ENCODE measurements at places on chromosomes 6 and 20.
A peak's percentile ranks its signal among the peaks of the same experiment; 100 is the strongest.

- no peaks in the 10 kb centered on the region for H3K27me3 ChIP-seq
- no peaks in the 10 kb centered on the region for H3K36me3 ChIP-seq
- H3K27ac ChIP-seq = no peak overlapping the region
- DNase-seq = no peak
Observed at GRCh38 chr20:42553374-42553773, 636.3 kb downstream of the PTPRT start.

GRCh38 chr6:41193171-41193734, 7.7 kb downstream of the TREML2 start:
- H3K4me1 ChIP-seq = peaks cover 5% of the 10 kb centered on the region
- H3K27me3 ChIP-seq = peaks cover 24% of the 10 kb centered on the region
- no peak overlapping the region for H3K27ac ChIP-seq
- no peak overlapping the region for H3K4me3 ChIP-seq
- no peak for DNase-seq
- H3K36me3 ChIP-seq = no peaks in the 10 kb centered on the region

- H3K4me3 ChIP-seq = no peak overlapping the region
- H3K4me1 ChIP-seq = no peaks in the 10 kb centered on the region
- no peak overlapping the region for H3K27ac ChIP-seq
Observed at GRCh38 chr6:14442242-14442641, 324.7 kb downstream of the CD83 start.

- no peaks in the 10 kb centered on the region for H3K36me3 ChIP-seq
- DNase-seq = no peak
- H3K27me3 ChIP-seq = peaks cover 79% of the 10 kb centered on the region
- peaks cover 6% of the 10 kb centered on the region for H3K4me1 ChIP-seq
- H3K4me3 ChIP-seq = peak within 1 kb of the TSS; percentile 42
- no peak within 1 kb of the TSS for H3K27ac ChIP-seq
Observed at GRCh38 chr20:31967830-31968249, at the start of gene XKR7. Gene XKR7 (plus strand): TSS chr20:31968151. CDS start chr20:31968176, 25 bp downstream.

DNA sequence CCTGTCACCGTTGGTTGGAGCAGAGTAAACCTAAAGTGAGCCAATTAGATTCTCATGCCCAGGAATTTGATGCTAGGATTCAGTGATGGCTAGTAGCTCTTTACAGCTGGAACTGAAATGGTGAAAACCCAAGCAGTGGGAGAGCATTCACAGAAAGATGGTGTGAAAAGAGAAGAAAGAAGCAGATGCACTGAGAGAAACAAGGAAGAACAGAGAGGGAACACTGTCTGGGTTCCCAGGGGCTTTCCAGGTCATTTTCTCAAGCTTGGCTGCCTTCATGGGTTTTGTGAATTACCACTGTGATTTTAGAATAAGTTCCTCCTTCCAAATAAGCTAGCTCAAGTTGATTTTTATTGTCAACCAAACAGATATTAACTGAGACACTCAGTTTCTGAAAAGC, 104.1 kb upstream of the AKIRIN2 start:
- H3K36me3 ChIP-seq = no peaks in the 10 kb centered on the region
- no peak for DNase-seq
- no peak overlapping the region for H3K27ac ChIP-seq
- no peak overlapping the region for H3K4me3 ChIP-seq
- H3K4me1 ChIP-seq = no peaks in the 10 kb centered on the region
- no peaks in the 10 kb centered on the region for H3K27me3 ChIP-seq

DNA sequence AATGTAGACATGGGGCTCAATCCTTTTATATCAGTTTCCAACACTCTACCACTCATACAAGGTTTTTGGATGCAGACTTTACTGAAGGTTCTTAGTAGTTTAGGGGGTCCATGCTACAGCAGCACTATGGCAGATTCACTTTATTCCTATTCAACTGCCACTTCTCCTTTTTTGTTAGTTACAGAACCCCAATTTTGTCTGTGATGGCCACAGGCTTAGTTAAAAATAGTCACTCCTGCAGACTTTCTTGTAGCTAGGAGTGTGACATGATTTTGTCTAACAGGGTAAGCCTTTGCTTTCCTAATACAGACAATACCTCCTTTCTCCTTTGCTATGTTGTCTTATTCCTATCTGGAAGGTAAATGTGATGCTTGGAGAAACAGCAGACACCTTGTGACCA, 90.0 kb upstream of the SLC24A3 start:
- H3K4me1 ChIP-seq = no peaks in the 10 kb centered on the region
- no peak overlapping the region for H3K4me3 ChIP-seq
- no peaks in the 10 kb centered on the region for H3K27me3 ChIP-seq
- DNase-seq = no peak

DNA sequence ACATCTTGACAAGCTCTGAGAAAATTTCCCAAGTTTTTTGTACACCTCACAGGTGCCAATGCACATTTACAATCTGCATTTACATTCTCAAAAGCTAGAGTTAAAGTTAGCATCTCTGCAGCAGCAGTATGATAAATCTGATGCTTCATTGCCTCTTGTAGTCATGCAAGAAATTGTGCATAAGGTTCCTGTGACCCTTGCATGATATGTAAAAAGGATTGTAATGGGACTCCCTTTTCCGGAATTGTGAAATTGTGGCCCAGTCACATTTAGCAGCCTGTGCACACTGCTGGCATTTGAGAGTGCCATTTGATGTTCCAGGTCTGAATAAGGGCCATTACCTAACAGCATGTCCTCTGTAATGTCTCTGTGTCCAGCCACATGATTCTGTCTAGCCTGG, 24.1 kb downstream of the HLA-DRB1 start:
- no peaks in the 10 kb centered on the region for H3K27me3 ChIP-seq
- no peak overlapping the region for H3K4me3 ChIP-seq
- H3K4me1 ChIP-seq = no peaks in the 10 kb centered on the region
- no peaks in the 10 kb centered on the region for H3K36me3 ChIP-seq
- no peak for DNase-seq

- no peaks in the 10 kb centered on the region for H3K27me3 ChIP-seq
- H3K36me3 ChIP-seq = no peaks in the 10 kb centered on the region
- no peak overlapping the region for H3K4me3 ChIP-seq
- no peak overlapping the region for H3K27ac ChIP-seq
- no peak for DNase-seq
Observed at GRCh38 chr6:37482606-37483251, 17.0 kb downstream of the CCDC167 start.

- H3K36me3 ChIP-seq = no peaks in the 10 kb centered on the region
- no peaks in the 10 kb centered on the region for H3K27me3 ChIP-seq
- peak overlapping the region; percentile 18 for H3K4me3 ChIP-seq
- no peak for DNase-seq
- H3K4me1 ChIP-seq = peaks cover 7% of the 10 kb centered on the region
- peak overlapping the region; percentile 23 for H3K27ac ChIP-seq
Observed at GRCh38 chr6:39344821-39345280, 22.3 kb upstream of the KCNK16 start.

DNA sequence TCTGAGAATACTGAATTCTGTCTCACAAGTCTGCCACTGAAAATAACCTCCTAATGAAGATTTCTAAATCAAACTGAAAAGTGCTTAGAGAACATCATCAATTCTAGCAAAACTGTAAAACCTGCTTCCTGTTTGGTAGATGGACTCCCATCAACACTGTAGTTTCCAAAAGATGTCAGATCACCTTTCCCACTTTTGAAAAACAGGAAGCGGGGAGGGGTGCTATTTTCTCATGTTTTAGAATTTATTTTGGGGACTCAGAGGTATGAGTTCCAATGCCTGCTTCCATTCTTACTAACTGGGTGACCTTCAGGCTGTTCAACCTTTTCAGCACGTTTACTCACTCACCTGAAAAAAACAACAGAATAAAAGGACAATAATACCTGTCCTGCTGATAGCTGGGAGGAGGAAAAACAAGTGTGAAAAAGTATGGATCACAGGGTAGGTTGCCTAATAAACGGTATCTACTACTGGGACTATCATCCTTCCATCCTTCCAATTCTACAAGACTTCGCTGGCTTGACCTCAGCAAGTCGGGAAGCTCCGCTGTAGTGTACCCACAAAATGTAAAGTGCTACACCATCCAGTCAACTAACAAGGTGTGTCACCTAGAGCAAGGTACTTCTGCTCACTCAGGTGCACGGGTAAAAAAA, 1.1 kb downstream of the ATP5F1E start:
- H3K4me1 ChIP-seq = peaks cover 66% of the 10 kb centered on the region
- peak overlapping the region; percentile 88 for H3K4me3 ChIP-seq
- H3K27me3 ChIP-seq = no peaks in the 10 kb centered on the region
- no peak for DNase-seq
- H3K27ac ChIP-seq = no peak overlapping the region

DNA sequence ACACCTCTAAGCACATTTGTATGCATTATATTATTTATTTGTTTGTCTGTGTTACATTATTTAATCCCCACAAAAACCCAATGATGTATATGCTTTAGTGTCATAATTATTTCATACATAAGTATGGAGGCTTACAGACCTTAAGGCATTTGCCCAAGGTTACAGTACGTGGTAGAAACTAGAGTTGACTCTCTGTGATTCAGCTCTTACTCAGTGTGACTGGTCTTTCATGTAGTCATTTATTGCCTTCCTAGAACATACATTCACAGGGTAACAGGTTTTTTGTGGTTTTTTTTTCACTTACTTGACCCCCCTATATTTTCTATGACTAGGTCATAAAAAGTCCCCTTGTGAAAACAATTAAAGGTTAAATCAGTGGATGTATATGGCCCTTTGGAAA, 566.8 kb downstream of the TFAP2A start:
- DNase-seq = no peak
- no peaks in the 10 kb centered on the region for H3K4me1 ChIP-seq
- no peaks in the 10 kb centered on the region for H3K27me3 ChIP-seq
- no peak overlapping the region for H3K27ac ChIP-seq
- no peaks in the 10 kb centered on the region for H3K36me3 ChIP-seq
- no peak overlapping the region for H3K4me3 ChIP-seq

Measured in left lung (tissue), 14 donors.